ENCODE measurements at places on chromosomes 16 and 17.

DNA sequence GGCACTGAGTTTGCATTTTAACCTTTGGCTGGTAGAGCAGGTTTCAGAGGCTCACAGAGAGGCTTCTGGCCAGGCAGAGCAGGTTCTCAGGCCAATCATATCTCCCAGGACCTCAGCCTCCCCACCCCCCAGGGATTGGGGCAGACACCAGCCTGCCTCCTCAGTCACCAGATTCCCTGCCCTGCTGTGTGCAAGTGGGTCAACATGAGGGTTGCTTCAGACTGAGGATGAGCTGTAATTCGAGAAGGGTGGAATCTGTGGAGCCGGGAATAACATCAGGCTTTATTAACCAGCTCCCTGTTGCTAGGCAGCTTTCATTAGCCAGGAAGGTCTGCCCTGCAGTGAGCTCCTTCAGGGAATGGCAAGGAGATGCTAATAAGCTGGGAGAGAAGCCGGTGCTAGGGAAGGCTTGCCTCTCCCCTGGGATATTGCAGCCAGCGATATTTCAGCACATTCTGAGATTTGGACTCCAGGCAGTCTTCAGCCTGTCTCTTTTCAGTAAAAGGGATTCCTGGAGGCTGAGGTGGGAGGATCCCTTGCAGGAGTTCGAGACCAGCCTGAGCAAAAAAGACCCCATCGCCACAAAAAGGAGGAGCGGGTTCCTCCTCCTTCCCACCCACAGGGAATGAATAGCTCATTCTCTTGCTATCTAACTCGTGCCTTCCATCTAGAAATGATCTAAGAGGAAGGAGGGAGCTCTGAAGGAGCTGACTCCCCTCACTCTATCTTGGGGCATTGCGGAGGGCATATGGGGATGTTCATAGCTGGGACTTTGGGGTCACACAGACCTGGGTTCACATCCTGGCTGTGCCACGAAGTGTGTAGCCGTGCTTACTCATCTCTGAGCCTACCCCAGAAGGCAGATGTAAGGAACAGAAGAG is 10.7 kb downstream of the SGSM2 start:
- DNase-seq, result peak; percentile 98

GRCh38 chr16:25747160-25747758 is 55.5 kb downstream of the HS3ST4 start:
- peak; percentile 46 for DNase-seq

- DNase-seq, result peak; percentile 97
Observed at GRCh38 chr17:7262935-7263800, 890 bp upstream of the CLDN7 start.

- peak; percentile 62 for DNase-seq
Observed at GRCh38 chr17:71460943-71461342, 659.9 kb upstream of the SOX9 start.

DNA sequence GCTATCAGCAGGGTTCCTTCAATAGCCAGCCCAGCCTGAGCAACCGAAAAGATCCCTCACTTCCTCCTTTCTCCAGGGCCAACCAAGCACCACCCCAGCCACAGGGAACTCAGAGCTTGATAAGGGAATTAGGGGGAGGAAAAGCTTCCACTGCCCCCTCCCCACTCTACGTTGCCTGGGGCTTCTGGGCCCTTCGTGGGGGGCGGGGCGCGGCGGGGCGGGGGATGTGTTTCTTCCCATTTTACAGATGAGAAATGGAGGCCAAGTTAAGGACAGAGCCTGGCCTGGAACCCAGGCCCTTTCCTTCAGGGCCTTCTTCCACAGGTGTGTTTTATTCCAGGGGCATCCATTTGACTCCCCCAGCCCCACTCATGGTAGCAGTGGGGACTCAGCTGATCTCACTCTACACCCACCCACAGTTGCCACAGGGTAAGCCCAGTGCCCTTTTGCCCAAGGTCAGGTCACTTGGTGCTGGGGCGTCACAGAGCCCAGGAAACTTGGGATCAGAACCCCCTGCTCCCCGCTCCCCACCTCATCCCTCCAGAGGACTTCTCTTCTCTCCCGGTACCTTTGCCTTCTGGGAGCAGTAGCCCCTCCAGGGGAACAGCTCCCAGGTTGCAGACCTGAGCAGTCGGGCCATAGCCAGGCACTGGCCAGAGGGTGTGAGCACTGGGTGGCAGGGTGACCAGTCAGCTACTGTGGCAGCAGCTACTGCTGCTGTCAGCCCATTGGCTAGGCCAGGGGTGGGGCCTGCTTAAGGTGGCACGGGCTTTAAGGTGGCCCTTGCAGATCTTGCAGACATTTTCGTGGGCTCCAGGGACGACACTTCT is at the start of gene LDHD:
LDHD (minus strand) TSS at position 700 of the 830 bp plus-strand sequence; CDS start at position 640, 60 bp downstream.
- peak; percentile 78 for DNase-seq

- no peak for DNase-seq
Observed at GRCh38 chr16:2687531-2688308, 5.4 kb downstream of the KCTD5 start.

DNA sequence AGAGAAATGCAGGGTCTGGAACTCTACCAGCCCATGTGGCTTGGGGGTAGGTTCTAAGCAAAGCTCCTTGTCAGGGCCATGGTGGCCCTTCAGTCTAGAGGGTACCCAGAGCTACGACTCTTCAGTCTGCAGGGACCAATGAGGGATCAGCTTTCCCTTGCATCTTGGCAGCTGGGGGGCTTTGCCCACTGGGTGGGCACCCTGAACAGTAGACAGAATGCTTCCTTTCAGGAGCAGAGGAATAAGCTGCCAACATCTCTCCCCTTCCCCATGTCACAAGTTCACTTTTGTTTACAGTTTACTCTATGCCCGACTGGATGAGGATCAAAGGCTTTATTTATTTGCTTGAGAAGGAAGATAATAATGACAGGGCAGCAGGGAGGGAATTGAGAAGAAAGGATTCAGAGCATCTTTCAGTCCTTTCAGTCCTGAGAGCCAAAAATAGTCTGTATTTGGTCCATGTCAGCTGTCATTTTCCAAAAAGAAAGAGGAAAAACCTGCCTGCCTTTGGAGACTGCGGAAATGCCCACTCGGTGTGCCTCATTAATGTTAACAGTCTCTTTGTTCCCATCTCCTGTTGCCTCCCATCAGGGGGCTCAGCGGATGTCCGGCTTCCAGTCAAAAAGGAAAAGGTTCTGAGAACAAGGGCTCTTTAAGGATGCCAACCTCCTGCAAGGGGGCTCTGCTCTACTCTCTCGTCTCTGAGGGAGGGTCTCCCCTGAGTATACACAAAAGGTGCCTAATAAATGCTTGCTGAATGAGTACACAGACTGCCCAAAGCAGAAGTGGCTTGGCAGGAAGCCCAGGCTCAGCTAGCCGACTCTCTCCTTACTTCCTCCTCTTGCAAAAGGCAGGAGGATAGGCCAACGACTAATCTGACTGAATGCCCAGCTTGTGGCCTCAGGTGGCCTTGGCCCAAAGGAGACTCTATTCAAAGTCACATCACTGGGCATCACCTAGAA is 17.1 kb downstream of the TRAF4 start:
- DNase-seq, result peak; percentile 89

GRCh38 chr16:67944690-67945391 is 921 bp upstream of the LCAT start:
- DNase-seq, result no peak

DNA sequence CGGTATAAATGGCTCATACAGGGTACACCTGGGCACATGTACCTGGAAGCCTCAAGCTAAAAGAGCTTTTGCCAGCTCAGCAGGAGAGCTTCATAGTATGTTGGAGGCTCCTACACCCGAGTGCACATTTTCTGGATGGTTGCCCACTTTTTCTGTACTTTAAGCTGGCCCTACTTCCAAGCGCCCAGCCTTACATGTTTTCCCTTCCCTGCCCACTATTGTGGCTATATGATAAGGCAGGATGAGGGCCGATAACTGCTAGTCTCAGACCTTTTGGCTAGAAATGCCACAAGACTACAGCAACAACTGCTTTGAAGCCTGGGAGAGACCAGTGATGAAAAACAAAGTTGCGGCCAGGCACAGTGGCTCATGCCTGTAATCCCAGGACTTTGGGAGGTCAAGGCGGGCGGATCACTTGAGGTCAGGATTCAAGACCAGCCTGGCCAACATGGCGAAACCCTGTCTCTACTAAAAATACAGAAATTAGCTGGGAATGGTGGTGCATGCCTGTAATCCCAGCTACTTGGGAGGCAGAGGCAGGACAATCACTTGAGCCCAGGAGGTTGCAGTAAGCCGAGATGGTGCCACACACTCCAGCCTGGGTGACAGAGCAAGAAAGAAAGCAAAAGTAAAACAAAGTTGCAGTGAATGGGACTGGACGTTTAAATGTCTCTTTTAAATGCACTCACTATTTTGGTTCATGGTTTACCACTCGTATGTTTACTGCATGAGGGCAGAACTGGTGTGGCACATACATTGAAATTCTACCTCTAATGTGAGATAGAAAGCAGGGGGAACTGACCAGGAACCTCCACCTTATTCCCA is 14.2 kb upstream of the MARCHF10 start:
- DNase-seq, result no peak

DNA sequence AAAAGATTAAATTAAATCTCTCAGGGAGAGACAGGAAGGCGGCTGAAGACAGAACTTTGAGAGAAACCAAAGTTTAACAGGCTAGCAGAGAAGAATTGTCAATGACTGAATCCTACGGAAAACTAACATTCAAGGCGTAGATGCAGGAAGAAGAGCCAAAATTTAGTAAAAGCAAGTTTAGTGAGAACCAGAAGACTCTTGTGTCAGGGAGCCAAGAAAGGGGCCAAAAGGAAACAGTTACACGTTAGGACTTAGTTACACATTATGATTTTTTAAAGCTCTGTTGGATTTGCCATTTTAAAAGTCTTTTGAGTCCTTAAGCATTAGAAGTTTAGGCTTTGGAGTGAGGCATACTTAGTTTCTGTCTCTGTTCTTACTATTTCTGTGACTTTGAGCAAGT is 164.6 kb downstream of the CHD9 start:
- no peak for DNase-seq

- DNase-seq, result peak; percentile 22
Observed at GRCh38 chr17:54967621-54968261, 713 bp downstream of the COX11 start.

GRCh38 chr16:55909876-55910275 is 34.7 kb upstream of the CES5A start:
- no peak for DNase-seq

DNA sequence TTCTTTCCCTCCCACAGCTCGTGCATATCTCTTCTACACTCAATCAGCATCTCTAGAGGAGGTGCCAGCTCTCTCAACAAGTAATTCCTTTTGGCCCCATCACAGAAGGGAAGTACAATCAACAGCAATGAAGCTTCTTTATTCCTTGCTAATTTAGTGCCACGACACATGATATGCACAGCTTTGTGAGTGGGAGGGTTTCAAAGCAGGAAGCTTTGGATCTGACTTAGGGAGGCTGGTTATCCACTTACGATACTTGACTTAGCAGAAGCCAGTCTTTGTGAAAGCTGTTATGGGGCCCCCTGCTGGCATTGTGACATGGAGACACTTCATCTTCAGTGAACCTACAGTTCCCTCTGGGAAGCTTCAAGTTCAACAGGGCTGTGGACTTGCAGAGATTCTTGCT is 81.0 kb downstream of the TMEM100 start:
- peak; percentile 76 for DNase-seq

DNA sequence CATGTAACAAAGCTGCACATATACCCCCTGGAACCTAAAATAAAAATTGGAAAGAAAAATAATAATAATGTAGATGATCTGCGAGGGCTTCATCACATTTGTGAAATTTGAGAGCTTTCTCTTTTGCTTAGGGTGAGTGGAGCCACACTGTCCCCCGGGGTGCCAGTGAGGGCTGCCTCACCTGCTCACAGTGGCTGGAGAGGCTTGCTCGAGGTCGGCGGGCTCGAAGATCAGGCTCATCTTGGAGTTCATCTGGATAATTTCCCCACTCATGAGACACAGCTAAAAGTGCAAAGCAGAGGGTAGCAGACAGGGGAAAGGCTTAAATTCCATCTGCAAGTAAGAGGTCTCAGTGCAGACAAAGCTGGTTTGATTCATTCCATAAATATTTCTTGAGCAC is 123.8 kb downstream of the DNAH3 start:
- no peak for DNase-seq

- DNase-seq, result no peak
Observed at GRCh38 chr16:72787130-72787513, 260.8 kb downstream of the ZFHX3 start.
